ENCODE measurements at places on chromosomes 16 and 17. TPM values are rescaled to one million over a fixed set of nuclear protein-coding genes. Genes with fewer than 3 reads are reported as not detected.

DNA sequence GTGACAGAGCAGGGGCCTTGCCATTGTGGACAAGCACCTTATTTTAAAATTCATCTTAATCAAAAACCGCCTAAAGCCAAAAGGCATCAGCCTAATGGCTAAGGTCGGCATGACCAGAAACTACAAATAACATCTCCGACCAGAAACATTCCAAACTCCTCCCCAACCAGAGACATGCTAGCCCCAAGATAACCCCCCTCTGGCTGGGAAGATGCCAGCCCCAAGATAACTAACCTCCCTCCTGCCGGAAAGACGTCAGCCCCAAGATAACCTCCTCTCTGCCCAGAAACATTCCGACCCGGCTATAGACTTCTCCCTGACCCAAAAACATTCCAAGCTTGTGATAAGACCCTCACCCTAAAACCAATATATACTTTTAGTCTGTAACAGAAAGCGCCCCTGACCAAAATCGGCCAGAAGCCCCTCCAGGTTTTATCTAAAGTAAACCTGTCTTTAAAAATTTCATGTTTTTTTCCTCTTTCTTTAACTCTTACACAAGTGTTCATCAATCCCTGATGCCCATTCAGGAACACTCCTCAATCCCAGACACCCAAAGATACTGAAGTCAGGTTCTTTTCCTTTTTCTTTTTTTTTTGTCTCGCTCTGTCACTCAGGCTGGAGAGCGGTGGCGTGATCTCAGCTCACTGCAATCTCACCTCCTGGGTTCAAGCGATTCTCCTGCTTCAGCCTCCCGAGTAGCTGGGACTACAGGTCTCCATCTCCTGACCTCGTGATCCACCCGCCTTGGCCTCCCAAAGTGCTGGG lies 32.7 kb downstream of the TLE7 start:
- DNase-seq: no peak

Gene TLCD3B
- 0.22 TPM for total RNA-seq

GRCh38 chr17:61002316-61002736 lies 324.7 kb downstream of the BCAS3 start:
- DNase-seq: no peak

DNA sequence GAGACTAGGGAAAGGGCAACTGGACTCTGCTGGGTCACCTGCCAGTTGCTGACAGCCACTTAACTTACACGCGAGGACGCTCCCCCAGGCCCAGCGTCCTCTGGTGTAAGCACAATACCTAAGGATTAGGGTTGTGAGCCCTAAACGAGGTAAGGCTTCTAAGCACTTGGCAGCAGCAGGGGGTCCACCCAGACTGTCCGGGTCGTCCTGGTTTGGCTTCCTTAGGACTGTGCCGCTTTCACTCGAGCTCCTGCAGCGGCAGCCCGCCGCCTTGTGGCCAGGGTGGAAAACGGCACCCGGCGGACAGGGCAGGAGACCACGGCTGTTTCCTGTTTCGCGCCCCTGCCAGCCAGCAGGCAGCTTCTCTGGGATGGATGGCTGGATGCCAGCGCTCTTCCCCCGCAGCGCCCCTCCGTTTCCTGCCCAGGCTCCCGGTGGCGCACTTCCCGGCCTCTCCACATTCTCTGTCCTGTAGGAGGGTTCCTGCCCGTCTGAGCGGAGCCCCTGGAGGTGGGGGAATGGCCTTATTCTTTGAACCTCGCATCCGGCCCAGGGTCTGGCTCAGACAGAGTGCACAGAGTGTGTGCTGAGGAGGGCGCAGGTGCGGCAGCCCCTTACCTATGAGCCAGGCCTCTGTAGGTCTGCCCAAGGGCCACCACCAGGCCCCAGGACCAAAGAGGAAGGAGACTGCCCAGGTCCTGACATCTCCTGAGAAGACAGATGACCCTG lies 47.0 kb upstream of the AMZ2 start:
- peak; percentile 76 for DNase-seq

GRCh38 chr17:5526821-5527598 lies 40.6 kb downstream of the MIS12 start:
- DNase-seq: peak; percentile 44

- DNase-seq: peak; percentile 81
Observed at GRCh38 chr17:76385892-76386786, 1.7 kb downstream of the SPHK1 start.

GRCh38 chr16:28108590-28109247 lies 45.2 kb upstream of the GSG1L start:
- no peak for DNase-seq

- no peak for DNase-seq
Observed at GRCh38 chr16:4609200-4610010, 5.3 kb downstream of the UBALD1 start.

All from activated T-cell treated with anti-CD3 and anti-CD28 coated beads, Interleukin-2, amount 50 U/mL, for 4 hours (primary cell).